Daoy (cell line): ENCODE measurements at places on chromosomes 7 and 10. TPM values are rescaled to one million over a fixed set of nuclear protein-coding genes. Genes with fewer than 3 reads are reported as not detected.

DNA sequence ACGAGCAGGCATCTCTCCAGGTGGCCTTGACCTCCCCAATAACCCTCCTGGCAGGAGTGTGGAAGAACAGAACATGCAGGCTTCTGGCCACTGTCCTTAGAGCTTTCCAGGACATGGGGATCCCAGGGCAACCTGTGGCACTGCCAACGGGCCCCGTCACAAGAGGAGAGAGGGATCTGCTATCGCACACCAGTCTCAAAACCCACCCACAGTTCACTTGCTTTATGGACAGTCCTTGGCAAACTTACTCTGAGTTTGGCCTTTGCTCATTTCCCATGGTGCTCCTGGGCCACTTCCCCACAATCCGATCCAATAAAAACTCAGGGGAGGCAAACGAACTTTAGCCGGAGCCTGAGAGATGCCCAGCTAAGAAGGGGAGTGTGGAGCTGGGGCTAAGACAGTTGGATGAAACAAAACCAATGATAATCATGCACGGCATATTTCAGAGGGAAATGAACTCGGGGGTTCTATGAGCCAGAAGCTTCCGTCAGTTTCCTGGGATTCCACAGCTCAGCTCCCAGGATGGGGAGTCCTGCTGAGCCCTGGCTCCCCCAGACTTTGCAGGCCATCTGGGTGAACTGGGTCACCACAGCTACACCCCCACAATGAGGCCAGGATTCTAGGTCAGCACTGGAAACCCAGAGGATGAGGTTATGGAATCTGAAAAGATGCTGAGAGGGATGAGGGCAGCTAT is 158.4 kb downstream of the NEURL1 start:
- no peak for DNase-seq

DNA sequence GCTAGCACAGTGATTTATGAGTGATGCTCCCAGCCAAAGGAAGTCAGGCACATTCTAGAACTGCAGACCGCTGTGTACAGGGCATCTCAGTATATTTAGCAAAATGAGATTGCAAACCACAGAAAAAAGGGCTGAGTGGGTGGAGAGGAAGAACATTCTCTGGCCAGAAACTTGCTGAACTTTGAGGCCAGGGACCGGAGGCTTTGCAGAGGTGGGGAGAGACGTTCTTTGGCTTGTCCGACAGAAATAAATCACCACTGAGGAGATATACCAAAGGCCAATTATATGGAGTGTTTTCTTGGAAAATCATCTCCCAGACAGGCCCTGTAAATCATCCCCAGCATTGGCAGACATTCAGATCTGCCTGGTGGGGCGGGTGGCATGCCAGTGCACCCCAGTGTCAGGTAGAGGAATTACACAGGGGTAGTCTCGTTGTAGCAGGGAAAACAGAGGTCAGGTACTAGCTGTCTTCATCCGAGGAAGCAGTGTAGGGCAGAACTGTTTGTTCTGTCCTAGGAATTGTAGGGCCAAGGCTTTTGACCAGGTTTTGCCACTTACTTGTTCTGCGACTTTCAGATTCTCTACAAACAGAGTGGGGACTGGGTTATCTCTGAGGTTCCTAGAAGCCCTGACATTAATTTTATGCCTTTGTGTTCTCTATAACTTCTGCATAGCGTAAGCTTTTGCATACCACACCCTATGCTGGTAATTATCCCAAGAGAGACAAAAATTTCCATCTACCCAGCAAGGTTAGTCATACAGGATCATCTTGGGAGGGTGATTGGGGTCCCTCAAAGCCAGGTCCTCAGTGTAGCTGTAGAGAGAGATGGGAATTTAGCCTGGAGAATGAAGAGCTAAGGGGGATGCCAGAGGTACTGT is 655.6 kb downstream of the LRMDA start:
- DNase-seq = peak; percentile 73

GRCh38 chr7:36523371-36524101 is 133.9 kb downstream of the ANLN start:
- DNase-seq = no peak

- no peak for DNase-seq
Measured at GRCh38 chr7:95589031-95589430, 7.3 kb downstream of the PDK4 start.

The ZNF746 gene
- total RNA-seq = 20.7 and 23.7 TPM in 2 replicates

The CNPY1 gene
- 1.7 and 2.7 TPM in 2 replicates for total RNA-seq

- peak; percentile 72 for DNase-seq
Measured at GRCh38 chr7:104231054-104232046, 23.5 kb upstream of the ORC5 start.

DNA sequence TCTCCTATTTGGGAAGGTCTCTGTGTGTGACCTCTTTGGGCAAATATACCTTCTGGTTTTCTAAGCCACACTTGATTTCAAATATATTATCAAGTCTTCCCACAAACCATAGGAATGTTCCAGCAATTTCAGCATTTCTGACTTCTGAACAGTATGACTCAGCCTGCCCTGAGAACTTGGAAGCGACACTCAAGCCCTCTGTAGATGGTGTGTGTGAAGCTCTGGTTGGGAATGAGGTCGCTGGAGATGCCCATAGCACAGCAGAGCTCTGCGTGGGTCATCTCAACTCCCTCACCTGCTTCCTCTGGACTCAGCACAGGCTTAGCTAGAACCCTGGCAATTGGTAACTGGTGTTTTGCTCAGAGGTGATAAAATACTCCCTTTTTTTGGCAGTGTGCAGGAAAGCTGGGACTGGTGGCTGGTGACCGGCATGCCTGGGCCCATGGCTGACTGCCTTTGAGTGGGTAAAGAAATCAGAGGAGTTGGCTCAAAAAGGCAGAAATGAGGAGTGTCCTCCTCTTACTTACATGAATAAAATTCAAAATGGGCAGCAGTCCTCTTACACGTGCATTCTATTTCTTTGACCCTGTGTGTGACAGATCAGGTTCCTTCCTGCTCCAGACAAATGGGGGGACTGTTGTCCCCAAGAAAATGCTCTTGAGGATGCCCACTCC is 87.5 kb upstream of the NRP1 start:
- DNase-seq = peak; percentile 75

DNA sequence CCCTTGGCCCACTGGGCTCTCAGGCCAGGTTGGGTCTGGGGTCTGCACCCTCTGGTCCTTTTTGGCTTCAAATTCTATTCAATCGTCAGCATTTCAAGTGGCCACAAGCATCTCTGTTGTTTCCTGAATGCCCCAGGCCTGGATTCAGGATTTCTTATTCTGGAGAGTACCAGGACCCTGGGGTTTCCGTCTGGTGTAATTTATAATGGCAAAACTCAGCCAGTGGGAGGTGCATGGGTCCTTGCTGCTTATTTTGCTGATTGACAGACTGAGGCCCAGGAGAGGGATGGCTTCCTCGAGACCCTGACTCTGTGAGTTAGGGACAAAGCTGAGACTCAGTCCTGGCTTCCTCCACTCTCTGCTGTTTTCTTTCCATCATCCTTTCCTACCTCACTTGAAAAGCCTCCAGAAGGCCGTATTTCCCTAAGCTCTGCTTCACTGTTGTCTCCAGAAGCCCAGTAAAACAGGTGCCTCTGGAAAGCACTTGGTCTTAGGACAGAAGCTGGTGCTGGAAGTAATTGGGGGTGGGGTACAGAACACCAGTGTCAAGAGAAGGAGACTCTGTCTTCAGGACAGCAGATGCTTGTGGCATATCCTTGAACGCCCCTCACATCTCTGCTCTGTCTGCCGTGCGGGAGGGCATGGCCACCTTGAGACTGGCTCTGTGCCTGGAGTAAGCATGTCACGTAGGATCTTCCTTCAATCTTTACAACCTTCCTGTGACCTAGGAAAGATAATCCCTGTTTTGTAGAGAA is 39.4 kb upstream of the SH2D4B start:
- no peak for DNase-seq

GRCh38 chr7:151207315-151207714 is 3.0 kb downstream of the H2BK1 start:
- no peak for DNase-seq

The FAM241B gene
- 2.8 and 4.6 TPM in 2 replicates for total RNA-seq

DNA sequence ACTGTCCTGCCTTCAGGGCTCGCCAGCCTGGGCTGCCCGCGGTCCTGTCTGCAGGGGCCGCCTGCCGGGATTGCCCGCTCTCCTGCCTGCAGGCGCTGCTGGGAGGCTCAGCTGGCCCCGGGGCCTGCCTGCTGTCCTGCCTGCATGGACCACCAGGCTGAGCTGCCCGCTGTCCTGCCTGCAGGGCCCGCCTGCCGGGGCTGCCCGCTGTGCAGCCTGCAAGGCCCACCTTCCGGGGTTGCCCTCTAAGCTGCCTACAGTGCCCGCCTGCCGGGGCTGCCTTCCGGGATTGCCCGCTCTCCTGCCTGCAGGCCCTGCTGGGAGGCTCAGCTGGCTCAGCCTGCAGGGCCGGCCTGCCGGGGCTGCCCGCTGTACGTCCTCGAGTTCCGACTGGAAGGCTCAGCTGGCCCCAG is 164.4 kb downstream of the GLRX3 start:
- peak; percentile 73 for DNase-seq

DNA sequence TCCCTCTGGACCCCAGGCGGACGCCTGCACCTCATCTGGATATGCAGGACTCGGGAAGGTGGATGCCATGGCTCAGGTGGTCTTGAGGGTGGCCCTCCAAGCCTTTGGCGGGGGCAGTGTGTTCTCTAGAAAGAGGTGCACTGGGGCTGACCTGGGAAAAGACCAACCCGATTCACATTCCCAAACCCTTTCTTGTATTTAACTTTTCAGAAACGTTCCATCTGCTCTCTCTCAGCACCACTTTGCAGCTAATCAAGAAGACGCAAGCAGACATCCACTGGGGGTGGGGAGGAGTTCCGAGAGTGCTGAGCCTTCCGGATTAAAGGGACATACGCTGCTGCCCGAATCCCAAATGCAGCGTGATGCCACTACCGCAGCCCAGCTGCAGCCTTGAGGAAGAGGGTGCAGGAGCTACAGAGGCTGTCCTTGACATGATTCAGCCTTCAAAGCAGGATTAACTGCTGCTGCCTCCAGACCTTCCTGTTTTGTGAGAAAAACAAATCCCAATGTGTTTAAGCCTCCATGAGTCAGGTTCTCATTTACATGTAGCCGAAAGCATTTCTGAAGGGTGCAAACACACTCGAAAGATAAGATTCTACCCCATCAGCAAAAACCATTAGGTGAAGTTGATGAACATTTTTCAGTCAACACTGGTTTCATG is 39.9 kb downstream of the RBM17 start:
- no peak for DNase-seq

- no peak for DNase-seq
Measured at GRCh38 chr7:21550821-21551531, 8.1 kb downstream of the DNAH11 start.

DNA sequence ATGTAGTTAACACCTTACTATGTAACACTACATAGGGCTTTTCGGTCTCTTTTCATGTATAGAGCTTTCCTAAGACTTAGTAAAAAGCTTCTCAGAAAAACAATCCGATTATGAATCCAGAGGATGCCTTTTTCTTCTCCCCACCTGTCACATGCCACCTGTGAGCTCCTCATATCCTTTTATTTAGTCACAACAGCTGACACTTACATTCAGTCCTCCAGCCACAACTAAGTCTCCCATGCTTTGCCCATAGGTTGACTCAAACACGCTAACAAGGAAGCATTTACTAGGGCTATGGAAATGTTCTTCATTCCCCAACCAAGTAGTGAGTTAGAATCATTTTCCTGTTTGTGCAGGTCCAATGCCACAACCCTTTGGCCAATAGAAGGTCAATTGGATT is 7.9 kb downstream of the ENO4 start:
- no peak for DNase-seq

GRCh38 chr10:131876508-131876907 is 24.3 kb upstream of the PPP2R2D start:
- no peak for DNase-seq

- DNase-seq = no peak
Measured at GRCh38 chr10:61751599-61751998, 88.9 kb downstream of the CABCOCO1 start.

- no peak for DNase-seq
Measured at GRCh38 chr7:149806726-149807125, 31.4 kb upstream of the ZNF862 start.

GRCh38 chr10:31694126-31694685 is 234.4 kb downstream of the ARHGAP12 start:
- DNase-seq = no peak

DNA sequence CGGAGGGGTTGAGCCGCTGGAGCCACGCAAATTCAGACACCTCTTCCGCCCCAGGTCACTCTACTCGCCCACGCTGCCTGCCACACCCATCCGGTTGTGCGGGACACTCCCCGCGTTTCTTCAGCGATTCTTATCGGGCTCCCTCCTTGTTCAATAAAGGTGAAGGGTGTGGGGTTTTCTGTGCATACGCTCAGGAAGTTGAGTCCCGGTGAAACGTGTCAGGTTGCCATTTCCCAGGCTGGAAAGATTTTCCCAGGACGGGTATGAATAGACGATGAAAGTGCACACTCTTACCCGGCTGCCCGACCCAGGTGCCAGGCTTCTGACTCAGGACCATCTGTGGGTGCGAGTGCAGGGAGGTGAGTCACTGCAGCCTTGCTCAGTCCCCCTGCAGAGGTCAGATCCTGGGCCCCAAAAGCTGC is 22.0 kb downstream of the KLF6 start:
- peak; percentile 94 for DNase-seq

The TMEM176A gene
- total RNA-seq = 0.33 and 2.6 TPM in 2 replicates

The C7orf57 gene
- 0.91 and 0.95 TPM in 2 replicates for total RNA-seq

The PVRIG gene
- total RNA-seq = not detected in 2 replicates

The PARP12 gene
- total RNA-seq = 22.8 and 34.8 TPM in 2 replicates

DNA sequence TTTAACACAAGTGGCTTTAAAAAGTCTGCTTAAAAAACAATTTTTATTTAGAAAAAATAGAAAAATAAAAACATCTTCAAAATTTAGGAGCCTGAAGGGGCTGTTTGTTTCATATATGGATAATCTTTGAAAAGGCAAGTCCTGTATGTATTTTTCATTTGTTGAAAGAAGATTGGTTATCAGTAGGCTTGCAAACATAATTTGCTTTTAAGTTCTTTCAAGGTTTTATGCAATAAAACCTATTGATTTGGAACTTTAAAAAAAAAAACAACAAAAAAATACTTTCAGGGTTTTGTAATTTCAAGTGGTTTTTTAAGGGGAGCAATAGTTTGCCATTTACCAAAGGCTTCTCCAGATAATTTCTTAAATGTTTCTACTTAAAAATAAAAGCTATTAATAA is 35.6 kb downstream of the MPLKIP start:
- no peak for DNase-seq

DNA sequence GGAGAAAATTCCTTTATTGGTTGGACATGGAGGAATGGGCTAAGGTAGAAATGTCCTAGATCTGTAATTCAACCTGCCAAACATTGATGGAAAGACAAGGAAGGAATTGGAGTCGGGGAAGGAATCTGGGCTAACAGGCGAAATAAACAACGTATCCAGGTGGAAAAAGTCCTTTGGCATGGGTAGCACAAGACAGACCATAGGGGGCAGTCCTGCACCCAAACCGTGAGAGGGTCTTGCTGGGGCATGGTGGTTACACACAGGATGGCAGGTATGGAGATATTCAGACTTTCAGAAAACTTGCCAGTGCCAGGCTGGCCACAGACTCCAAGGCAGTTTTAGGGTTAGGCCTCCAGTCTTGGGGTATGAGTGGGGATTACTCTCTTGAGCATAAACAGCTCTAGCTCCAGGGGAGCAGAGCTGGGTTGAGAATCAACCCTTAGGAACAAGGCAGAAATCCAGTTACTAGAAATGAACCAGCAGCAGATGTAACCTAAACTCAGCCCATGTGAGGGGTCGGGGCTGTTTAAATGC is 188.6 kb upstream of the GDF10 start:
- no peak for DNase-seq

The LRRN3 gene
- 20.0 and 26.1 TPM in 2 replicates for total RNA-seq
